ENCODE measurements at places on chromosomes 4 and X.

DNA sequence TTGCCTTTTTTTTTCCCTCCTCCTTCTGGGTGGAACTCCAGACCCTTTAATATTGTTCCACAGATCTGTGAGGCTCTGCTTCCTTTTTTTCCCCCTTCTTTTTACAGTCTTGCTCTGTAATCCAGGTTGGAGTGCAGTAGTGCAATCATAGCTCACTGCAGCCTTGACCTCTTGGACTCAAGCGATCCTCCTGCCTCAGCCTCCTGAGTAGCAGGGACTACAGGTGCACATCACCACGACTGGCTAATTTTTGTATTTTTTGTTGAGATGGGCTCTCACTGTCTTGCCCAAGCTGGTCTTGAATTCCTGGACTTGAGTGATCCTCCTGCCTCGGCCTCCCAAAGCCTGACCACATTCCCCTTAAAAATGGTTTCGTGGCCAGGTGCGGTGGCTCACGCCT lies 26.8 kb downstream of the NSD2 start:
- H3K4me3 ChIP-seq, result no peak overlapping the region
- H3K4me1 ChIP-seq, result peaks cover 63% of the 10 kb centered on the region
- H3K27me3 ChIP-seq, result no peaks in the 10 kb centered on the region
- no peak for DNase-seq

GRCh38 chr4:122889726-122890125 lies 32.7 kb downstream of the NUDT6 start:
- no peaks in the 10 kb centered on the region for H3K27me3 ChIP-seq
- peaks cover 10% of the 10 kb centered on the region for H3K36me3 ChIP-seq
- H3K4me3 ChIP-seq, result no peak overlapping the region

- peaks cover 66% of the 10 kb centered on the region for H3K27me3 ChIP-seq
- H3K27ac ChIP-seq, result no peak overlapping the region
- DNase-seq, result no peak
- H3K36me3 ChIP-seq, result no peaks in the 10 kb centered on the region
Measured at GRCh38 chr4:169268951-169269760, 1.6 kb downstream of the SH3RF1 start.

GRCh38 chr4:111963158-111963700 lies 182.0 kb upstream of the FAM241A start:
- no peaks in the 10 kb centered on the region for H3K36me3 ChIP-seq
- no peak overlapping the region for H3K4me3 ChIP-seq
- H3K4me1 ChIP-seq, result no peaks in the 10 kb centered on the region
- no peak for DNase-seq

DNA sequence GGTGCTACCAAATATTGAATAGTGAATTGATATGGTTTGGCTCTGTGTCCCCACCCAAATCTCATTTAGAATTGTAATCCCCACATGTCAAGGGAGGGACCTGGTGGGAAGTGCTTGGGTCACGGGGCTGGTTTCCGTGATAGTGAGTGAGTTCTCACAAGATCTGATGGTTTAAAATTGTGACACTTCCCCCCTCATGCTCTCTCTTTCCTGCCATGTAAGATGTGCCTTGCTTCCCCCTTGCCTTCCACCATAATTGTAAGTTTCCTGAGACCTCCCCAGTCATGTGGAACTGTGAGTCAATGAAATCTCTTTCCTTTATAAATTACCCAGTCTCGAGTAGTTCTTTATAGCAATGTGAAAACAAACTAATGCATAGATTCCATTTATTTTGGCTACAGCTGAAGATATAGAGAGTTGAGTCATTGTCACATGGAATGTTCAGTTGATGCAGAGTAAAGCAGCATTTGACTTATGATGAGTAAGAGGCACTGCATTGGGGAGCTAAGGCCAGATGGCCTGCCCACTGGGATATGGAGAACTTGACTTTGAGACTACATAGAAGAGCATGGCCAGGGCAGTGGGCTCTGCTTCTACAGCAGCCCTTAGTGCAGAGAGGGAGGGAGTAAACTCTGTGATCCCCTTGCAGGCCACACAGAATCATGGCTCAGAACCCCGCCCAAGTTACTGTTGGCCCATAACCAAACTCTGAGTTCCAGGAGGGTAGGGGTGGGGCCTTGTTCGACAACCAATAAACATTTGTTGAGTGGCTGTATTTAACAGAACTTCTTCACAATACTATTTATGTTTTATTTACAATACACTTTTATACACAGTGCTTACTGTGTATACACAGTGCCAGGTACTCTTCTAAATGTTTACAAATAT lies 34.2 kb downstream of the RAI2 start:
- no peak for DNase-seq
- H3K27me3 ChIP-seq, result peaks cover 3% of the 10 kb centered on the region
- H3K36me3 ChIP-seq, result no peaks in the 10 kb centered on the region
- H3K27ac ChIP-seq, result no peak overlapping the region
- H3K4me3 ChIP-seq, result no peak overlapping the region
- no peaks in the 10 kb centered on the region for H3K4me1 ChIP-seq

DNA sequence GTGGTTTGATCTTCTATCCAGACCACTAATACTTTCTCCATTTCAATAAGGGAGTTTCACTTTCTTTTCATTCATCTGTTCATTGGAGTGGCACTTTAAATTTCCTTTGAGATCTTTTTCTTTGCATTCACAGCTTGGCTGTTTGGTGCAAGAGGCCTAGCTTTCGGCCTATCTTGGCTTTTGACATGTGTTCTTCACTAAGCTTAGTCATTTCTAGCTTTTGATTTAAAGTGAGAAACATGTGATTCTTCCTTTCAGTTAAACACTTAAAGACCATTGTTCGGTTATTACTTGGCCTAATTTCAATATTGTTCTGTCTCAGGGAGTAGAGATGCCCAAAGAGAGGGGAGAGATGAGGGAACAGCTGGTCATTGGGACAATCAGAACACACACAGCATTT lies 24.3 kb downstream of the CXCL13 start:
- H3K4me3 ChIP-seq, result no peak overlapping the region
- no peaks in the 10 kb centered on the region for H3K27me3 ChIP-seq
- H3K4me1 ChIP-seq, result peaks cover 17% of the 10 kb centered on the region
- peaks cover 2% of the 10 kb centered on the region for H3K36me3 ChIP-seq
- peak overlapping the region; percentile 57 for H3K27ac ChIP-seq
- no peak for DNase-seq

DNA sequence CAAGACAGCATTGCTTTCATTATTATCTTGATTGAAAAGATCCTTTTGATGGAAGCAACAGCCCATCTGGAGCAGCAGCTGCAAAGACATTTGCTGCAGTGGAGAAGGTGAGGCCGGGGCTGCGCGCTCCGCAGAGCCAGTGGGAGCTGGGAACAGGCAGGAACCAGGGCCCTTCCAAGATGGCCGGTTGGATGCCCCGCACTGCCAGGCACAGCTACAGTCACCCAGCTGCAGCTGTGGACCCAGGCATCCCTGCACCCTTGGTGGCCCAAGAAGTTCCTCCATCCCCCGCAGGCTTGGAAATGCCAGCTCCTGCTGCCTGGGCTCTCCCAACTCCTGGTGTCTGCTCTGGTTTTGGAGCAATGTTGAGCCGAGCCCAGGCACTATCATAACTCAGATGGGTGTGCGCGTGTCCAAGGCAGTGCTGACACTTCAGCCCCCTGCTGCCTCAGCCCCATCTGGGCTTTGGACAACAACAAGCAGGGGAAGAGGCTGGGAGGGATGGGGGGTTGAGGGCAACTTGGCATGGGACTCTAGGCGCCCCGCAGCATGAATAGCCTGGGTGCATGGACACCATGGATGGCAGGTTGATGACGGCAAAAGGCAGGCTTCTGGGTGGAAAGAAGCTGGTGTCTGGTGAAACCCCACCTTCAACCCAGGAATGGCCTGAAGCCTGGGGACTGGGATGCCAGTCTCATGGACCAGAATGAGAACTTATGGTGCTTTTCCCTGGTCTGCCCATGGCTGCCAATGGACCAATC lies 371.8 kb downstream of the FSTL5 start:
- no peak overlapping the region for H3K4me3 ChIP-seq
- no peaks in the 10 kb centered on the region for H3K27me3 ChIP-seq
- no peak for DNase-seq
- no peaks in the 10 kb centered on the region for H3K36me3 ChIP-seq
- no peaks in the 10 kb centered on the region for H3K4me1 ChIP-seq
- H3K27ac ChIP-seq, result no peak overlapping the region

- no peak overlapping the region for H3K4me3 ChIP-seq
- peaks cover 17% of the 10 kb centered on the region for H3K36me3 ChIP-seq
- H3K27ac ChIP-seq, result no peak overlapping the region
- H3K4me1 ChIP-seq, result peaks cover 34% of the 10 kb centered on the region
Measured at GRCh38 chrX:56757327-56757726, 28.3 kb downstream of the NBDY start.

- no peaks in the 10 kb centered on the region for H3K27me3 ChIP-seq
- no peaks in the 10 kb centered on the region for H3K36me3 ChIP-seq
- no peaks in the 10 kb centered on the region for H3K4me1 ChIP-seq
- no peak for DNase-seq
- H3K4me3 ChIP-seq, result no peak overlapping the region
Measured at GRCh38 chrX:72376124-72376523, 70.4 kb upstream of the CITED1 start.

DNA sequence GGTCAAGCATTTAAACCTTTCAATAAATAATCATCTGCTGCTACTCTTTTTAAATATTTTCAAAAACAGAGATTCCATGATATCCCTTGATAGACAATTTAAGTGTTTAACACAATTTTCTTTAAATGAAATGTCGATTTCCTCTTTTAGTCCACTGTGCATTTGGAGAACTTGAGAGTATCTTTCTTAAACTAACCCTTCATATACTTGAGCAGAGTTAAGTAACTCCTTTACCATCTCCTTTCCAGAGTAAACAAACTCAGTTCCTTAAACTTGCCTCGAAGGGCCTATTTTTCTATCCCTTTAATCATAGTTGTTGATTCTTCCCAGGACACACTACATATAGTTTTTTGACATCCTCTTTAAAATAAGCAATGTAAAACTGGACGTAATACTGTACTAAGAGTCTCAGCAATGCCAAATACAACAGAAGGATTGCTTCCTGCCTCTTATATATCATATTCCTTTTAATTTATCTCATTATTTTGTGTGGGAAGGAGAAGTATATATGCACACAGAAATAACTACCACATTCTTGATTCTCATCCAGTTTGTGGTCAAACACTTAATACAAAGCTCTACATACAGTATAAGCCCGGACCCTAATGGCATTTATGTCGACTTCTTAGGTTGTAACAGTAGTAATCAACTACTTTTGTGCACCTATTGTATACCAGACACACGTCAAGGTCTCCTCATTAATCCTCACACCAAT lies 22.8 kb downstream of the RAB28 start:
- no peaks in the 10 kb centered on the region for H3K27me3 ChIP-seq
- no peak for DNase-seq
- H3K27ac ChIP-seq, result no peak overlapping the region
- H3K36me3 ChIP-seq, result peaks cover 35% of the 10 kb centered on the region

DNA sequence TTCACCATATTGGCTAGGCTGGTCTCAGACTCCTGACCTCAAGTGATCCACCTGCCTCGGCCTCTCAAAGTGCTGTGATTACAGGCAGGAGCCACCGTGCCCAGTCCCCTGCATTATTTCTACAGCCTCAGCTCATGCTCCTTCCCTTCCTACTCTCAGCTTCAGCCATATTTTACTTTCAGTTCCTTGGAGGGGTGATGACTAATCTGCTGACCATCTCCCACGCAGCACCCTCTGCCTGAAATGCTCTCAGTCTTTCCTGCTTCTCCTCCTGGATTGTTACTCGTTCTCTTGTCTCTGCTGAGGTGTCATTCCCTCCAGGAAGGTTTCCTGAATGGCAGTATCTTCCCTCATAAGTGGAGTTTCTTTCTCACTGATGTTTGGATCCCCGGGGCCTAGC lies 63.3 kb downstream of the MOSPD2 start:
- H3K4me3 ChIP-seq, result no peak overlapping the region
- H3K27me3 ChIP-seq, result no peaks in the 10 kb centered on the region
- no peak overlapping the region for H3K27ac ChIP-seq
- H3K36me3 ChIP-seq, result no peaks in the 10 kb centered on the region
- no peaks in the 10 kb centered on the region for H3K4me1 ChIP-seq

DNA sequence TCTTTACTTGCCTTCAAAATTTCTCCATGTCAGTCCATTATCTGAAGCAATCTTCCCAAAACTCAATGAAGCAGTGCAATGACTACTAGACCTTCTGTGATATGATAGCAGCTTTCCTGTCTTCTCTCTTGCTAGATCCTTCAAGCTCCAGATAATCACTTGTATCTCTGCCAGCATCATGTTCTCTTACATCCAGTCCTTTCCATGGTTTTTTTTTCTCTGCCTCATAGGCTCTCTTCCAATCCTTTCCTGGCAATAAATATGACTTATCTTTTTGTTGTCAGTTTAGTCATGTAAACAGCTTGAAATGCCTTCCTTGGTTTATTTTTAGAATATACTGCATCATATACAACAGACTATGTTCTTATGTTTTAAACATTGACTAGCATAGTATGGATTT lies 193.5 kb downstream of the CFAP299 start:
- no peak overlapping the region for H3K4me3 ChIP-seq
- H3K36me3 ChIP-seq, result no peaks in the 10 kb centered on the region
- no peak overlapping the region for H3K27ac ChIP-seq
- H3K4me1 ChIP-seq, result no peaks in the 10 kb centered on the region

DNA sequence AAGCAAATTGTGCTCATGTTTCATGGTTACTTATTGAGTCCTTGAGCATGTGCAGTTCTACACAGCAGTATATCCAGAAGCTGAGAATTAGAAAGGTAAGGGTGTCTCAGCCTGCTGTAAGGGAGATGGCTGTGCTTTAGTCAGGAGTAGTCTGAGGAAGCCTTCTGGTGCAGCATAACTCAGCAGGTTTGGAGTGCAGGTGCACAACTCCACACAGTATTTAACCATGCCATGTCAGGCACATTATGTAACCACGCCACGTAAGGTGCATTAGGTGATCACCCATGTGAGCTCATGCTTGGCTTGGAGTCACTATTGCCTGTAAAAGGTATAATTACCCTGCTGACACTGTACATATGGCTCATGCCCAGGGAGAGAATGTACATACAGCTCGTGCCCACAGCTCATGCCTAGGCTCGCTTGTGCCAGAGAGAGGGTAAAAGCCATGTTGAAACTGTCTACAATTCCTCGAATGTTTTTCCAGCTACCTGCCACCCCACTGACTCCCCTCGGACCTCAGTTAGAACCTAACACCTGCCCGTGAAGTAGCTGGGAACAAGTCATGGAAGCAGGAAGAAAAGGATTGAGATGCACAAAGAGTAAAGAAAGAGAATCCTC lies 37.8 kb downstream of the UCHL1 start:
- H3K27me3 ChIP-seq, result no peaks in the 10 kb centered on the region
- H3K27ac ChIP-seq, result no peak overlapping the region
- no peaks in the 10 kb centered on the region for H3K36me3 ChIP-seq

DNA sequence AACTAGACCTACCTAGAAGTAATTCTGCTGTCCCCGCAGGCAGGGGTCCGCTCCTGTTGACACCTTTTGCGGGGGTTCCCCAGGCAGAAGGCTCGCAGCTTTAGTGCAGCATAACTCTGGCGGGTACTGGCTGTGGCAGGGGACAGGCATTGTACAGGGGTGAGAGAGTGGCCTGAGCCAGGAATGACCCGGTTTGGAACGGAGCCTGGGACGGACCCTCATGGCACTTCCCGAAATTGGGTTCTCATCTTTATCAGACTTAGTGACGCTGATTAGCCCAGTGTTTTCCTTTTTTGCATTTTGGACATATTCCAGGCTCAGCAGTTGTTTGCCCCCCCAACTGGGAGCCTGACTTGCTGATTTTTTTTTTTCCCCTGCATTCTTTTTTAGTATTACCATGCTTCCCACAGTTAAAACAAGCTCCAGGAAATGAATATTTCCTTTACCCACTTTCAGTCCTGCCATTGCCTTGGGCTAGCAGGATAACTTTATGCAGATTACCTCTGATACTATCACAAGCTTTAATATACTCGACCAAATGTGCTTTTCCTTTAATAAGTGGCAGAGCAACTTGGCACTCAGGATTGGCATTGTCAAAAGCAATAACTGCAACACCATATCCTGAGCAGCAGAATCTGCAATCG lies 55.8 kb upstream of the WDR1 start:
- no peaks in the 10 kb centered on the region for H3K4me1 ChIP-seq
- no peak overlapping the region for H3K27ac ChIP-seq
- no peak for DNase-seq
- H3K4me3 ChIP-seq, result no peak overlapping the region
- peaks cover 3% of the 10 kb centered on the region for H3K27me3 ChIP-seq

Measured in activated CD8-positive, alpha-beta memory T cell treated with anti-CD3 and anti-CD28 coated beads, Interleukin-2, amount 10 ng/mL, durations not matched to agents 7 days and 5 days (primary cell).